CD4-positive, alpha-beta memory T cell (primary cell): ENCODE measurements at places on chromosomes 5 and 9. TPM values are rescaled to one million over a fixed set of nuclear protein-coding genes. Genes with fewer than 3 reads are reported as not detected.
A peak's percentile ranks its signal among the peaks of the same experiment; 100 is the strongest.

DNA sequence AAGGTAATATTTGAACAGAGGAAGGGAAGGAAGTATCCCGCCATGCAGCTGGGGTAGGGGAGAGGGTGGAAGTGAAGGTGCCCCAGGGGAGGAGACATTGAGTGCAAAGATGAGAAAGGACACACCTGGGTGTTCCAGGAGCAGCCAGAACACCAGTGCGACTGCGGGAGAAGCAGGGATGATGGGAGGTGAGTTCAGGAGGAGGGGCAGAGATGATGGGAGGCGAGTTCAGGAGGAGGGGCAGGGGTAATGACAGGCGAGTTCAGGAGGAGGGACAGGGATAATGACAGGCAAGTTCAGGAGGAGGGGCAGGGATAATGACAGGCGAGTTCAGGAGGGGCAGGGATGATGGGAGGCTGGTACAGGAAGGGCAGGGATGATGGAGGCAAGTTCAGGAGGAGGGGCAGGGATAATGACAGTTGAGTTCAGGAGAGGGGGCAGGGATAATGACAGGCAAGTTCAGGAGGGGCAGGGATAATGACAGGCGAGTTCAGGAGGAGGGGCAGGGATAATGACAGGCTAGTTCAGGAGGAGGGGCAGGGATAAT lies 17.2 kb upstream of the SPOCK1 start:
- DNase-seq: no peak
- no peak overlapping the region for H3K27ac ChIP-seq
- H3K27me3 ChIP-seq: no peaks in the 10 kb centered on the region
- H3K4me3 ChIP-seq: no peak overlapping the region
- H3K36me3 ChIP-seq: no peaks in the 10 kb centered on the region

- DNase-seq: no peak
- H3K27me3 ChIP-seq: no peaks in the 10 kb centered on the region
- H3K27ac ChIP-seq: no peak overlapping the region
- H3K4me3 ChIP-seq: no peak overlapping the region
- peaks cover 29% of the 10 kb centered on the region for H3K36me3 ChIP-seq
These were observed 28.3 kb downstream of the LRSAM1 start for GRCh38 chr9:127479507-127480081.

GRCh38 chr5:171610686-171611085 lies 174.9 kb upstream of the SMIM23 start:
- H3K27ac ChIP-seq: no peak overlapping the region
- H3K36me3 ChIP-seq: no peaks in the 10 kb centered on the region
- DNase-seq: no peak

- H3K4me1 ChIP-seq: no peaks in the 10 kb centered on the region
- H3K4me3 ChIP-seq: no peak overlapping the region
- no peaks in the 10 kb centered on the region for H3K36me3 ChIP-seq
These were observed 167.0 kb upstream of the ZNF618 start for GRCh38 chr9:113708821-113709713.

DNA sequence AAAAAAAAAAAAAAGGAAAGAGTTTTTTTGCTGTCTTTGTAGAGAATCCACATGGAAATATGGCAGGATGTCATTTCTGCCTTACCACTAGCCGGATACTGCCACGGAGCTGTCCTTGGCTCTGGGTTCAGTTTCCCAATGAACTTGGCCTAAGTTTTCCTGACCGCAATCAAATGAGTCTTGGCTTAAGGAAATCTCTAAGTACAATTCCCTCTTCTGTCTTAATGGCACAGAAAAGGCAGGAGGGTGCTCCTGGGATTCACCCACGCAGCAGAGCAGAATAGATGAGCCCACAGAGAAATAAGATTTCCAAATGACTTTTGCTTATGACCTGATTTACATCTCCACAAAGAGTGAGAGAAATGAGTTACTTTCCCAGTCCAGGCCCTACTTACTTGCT lies 284.0 kb upstream of the VLDLR start:
- no peak for DNase-seq
- H3K4me1 ChIP-seq: no peaks in the 10 kb centered on the region

GRCh38 chr5:135887447-135887864 lies 8.2 kb downstream of the IL9 start:
- no peaks in the 10 kb centered on the region for H3K36me3 ChIP-seq
- no peak overlapping the region for H3K4me3 ChIP-seq

GRCh38 chr5:80407735-80408483 lies at the start of gene ZFYVE16:
TSS of gene ZFYVE16 (plus strand) at chr5:80408064. CDS start at chr5:80434148, 26,084 bp downstream.
- H3K27ac ChIP-seq: peak within 1 kb of the TSS; percentile 86
- peak; percentile 96 for DNase-seq
- peak within 1 kb of the TSS; percentile 73 for H3K4me3 ChIP-seq
- H3K4me1 ChIP-seq: peaks cover 22% of the 10 kb centered on the region
- no peaks in the 10 kb centered on the region for H3K36me3 ChIP-seq
- H3K27me3 ChIP-seq: no peaks in the 10 kb centered on the region

The ADGRD2 gene
- total RNA-seq: not detected

The LRSAM1 gene
- total RNA-seq: 31.3 TPM

The MROH2B gene
- not detected for total RNA-seq

The IFNK gene
- total RNA-seq: not detected

The ABITRAM gene
- total RNA-seq: 11.4 TPM

The PDE4D gene
- total RNA-seq: 49.7 TPM
